Tibial nerve (tissue), 4 donors: ENCODE measurements at places on chromosomes 12 and 14.

DNA sequence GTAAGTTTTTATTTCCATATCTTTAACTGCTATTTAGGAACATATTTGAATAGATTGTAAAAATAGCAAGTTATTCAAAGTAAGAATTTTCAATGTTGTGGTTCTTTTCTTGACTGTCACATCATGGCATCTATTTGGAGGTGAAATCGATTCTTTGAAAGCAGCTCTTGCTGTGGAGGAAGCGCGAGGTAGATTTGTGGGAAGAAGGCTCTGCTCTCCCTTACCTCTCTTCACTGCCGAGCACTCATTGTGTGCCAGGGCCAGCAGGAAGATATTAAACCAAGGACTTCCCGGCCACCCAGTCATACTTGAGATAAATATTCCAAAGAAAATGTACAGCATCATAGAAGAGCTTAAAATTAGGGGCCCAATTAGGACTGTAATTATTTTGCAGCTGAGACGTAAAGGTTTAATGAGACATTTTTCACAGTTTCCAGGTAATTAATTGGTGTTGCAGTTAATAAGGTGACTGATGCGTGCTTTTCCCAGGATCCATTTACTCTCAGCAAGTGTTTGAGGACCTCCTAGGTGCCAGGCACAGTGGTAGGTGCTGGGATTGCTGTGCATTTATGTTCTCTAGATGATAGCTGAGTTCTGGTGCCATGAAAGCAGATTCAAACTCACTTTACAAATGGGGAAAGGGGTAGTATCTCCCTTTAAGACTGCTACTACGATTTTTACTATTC lies 89.2 kb upstream of the DYNC1H1 start:
- no peak for DNase-seq

DNA sequence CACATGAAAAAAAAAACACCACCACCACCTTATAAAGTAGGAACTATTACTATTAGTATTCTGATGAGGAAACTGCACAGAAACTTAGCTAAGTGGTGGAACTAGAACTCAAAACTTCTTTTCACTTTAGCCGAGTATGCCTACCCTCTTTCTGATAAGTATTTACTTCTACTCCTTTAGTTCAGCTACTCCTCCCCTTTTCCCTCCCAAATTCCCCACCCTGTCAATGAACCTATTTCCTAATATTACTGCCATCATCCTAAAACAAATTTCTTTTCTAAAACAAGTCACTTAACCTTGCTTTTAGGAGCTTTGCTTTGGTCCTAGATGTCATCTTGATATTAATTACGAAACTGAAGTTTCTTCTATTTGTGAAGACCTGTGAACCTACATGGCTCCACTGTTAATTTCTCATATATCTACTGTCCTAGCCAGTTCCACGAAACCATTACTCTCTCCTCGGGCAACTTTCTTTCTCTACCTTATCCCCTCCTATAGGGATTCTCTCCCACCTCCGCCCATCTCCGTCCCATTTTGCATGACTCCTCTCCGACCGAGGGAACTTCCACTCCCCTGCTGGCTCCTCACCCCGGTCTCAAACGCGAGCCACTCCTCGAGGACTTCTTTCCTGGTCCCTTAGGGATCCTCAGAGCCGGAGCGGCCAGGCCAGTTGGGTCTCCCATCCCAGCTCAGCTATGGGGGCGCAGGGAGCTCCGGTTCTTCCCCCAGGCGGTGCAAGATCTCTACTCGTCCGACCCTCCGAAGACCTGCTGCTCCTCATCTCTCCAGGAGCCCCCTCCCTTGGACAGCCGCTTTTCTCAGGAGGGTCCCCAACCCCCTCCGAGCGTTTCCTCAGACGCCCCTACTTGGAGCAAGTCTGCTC lies 1.1 kb downstream of the NUMB start:
- no peak for DNase-seq

DNA sequence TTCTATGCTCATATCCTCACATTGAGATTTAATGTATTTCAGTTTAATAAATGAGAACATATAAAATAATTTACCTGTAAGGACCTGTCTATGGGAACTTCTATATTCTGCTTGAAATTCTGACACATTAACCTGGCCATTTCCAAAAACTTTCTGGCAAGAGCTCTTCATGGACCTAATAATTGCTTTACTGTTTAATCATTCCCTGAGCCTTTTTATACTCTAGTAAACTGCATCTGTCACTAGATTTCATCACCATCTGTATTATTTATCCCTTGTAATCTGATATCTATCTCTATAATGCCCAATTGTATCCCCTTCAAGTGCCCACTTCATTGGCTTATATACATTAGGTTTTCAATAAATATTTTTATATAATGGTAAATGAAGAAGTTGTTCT lies 327.7 kb downstream of the RAD51B start:
- DNase-seq = no peak

- DNase-seq = no peak
These were observed 82.0 kb downstream of the ETV6 start for GRCh38 chr12:11731455-11731854.

GRCh38 chr12:95583933-95584332 lies 32.7 kb upstream of the USP44 start:
- DNase-seq = no peak

DNA sequence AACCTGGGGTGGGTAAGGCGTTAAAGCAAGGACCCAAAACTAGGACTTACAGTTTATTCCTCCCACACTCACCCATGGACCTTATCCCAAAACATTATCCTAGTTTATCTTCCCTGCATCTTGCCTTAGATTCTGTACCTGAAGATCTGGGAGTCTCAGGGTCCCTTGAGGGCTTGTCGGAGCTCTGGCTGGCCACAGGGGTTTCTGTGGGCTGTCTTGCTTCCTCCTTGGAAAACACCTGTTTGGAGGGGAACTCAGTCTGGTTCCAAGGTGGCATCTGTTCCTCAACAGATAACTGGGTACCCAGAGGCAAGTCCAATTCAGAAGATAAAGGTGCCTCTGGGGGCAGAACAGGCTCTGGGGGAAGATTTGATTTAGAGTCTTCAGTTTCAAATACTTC lies 1.7 kb downstream of the CDCA3 start:
- DNase-seq = no peak

- DNase-seq = no peak
These were observed 857.0 kb downstream of the DIO2 start for GRCh38 chr14:79354336-79354735.

DNA sequence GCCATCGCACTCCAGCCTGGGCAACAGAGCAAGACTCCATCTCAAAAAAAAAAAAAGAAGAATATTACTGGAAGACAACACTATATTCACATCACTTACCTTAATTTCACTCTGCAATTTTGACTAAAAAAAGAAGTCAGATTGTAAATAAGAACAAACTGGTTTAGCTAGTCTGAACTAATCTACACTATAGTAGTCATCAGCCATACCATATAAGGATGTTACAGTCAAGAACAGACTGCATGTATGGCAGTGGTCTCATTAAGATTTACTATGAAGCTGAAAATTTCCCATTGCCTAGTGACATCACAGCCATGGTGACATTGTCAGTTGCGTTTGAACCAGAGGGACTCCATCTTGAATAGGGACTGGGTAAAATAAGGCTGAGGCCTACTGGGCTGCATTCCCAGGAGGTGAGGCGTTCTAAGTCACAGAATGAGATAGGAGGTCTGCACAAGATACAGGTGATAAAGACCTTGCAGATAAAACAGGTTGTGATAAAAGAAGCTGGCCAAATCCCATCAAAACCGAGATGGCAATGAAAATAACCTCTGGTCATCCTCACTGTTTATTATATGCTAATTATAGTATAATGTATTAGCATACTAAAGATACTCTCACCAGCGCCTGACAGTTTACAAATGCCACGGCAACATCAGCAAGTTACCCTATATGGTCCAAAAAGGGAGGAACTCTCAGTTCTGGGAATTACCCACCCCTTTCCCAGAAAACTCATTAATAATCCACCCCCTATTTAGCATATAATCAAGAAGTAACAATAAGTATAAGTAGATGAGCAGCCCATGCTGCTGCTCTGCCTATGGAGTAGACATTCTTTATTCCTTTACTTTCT lies 51.2 kb downstream of the OSBPL8 start:
- DNase-seq = no peak

- no peak for DNase-seq
These were observed 661 bp downstream of the DENR start for GRCh38 chr12:122753319-122753650.

DNA sequence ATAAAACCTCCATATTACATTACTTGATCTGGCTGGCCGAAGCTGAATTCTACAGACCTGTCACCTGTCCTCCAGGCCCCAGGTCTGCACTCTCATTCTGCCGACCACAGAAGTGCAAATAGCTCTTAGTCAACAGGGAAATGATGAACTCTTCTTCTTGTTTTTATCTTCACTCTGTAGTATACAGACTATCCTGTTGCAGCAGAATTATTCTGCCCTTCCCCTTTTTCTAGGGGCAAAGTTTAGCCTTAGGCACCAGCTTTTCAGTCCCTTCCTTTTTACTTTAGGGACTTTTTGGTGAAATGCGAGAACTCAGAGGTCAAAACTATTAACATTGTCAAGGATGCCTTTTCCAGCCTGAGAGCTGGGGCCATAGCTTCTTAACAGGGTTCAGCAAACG lies 229.6 kb upstream of the EGLN3 start:
- DNase-seq = no peak

DNA sequence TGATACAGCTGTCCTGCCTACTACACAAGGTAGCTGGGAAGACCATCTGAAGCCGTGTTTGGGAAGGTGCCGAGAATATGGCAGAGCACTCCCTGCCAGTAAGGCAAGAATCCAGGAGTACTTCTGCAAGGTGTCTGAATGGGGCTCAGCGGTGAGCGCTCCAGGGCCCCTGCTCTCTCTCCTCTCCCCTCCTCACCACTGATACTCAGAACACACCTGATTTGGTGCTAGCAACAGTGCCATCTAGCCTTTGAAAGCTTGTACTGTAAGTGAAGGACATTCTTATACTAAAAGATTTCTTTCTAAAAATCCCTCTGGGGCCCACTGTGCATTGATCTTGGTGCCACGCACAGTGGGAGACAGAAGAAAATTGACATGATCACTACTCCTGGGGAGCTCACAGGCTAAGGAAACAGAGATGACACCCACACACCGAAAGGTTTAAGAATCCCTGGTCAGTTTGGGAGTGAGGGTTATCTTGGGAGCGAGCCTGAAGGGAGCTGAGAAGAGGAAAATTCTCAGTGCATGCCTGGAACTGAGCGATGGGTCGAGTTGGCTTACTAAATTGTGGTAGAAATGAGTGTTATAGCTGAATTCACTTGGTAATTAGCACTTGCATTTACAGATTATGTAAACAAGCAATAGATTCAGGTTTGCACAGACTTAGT lies 216.9 kb downstream of the NTF3 start:
- peak; percentile 29 for DNase-seq

GRCh38 chr12:87136330-87136976 lies 880.3 kb upstream of the MGAT4C start:
- no peak for DNase-seq

DNA sequence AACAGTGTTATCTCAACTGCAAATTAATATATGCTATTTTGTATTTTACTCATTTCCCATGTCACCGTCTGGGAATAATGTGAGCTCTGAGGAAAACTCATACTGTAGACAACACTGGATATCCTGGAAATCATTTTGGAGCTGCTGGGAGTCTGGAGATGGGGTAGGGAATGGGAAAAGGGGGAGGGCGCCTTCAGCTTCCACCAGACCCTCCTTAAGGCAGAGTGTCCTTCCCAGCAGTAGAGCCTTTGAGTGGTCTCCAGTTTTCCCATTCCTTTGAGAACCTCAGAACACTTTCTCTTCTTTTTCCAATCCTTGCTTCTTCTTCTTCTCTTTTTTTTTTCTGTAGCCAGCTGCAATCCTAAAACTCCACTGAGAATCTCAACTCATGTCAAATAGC lies 5.4 kb upstream of the LRIG3 start:
- DNase-seq = no peak

GRCh38 chr12:131692431-131692830 lies 18.5 kb upstream of the SFSWAP start:
- DNase-seq = no peak

GRCh38 chr12:49832836-49833421 lies 4.7 kb upstream of the NCKAP5L start:
- no peak for DNase-seq

- DNase-seq = no peak
These were observed 513.8 kb upstream of the CCDC196 start for GRCh38 chr14:65972346-65972870.

GRCh38 chr12:121754836-121755235 lies 38.7 kb downstream of the RHOF start:
- no peak for DNase-seq

GRCh38 chr12:93990832-93991803 lies 157.3 kb upstream of the PLXNC1 start:
- DNase-seq = no peak

DNA sequence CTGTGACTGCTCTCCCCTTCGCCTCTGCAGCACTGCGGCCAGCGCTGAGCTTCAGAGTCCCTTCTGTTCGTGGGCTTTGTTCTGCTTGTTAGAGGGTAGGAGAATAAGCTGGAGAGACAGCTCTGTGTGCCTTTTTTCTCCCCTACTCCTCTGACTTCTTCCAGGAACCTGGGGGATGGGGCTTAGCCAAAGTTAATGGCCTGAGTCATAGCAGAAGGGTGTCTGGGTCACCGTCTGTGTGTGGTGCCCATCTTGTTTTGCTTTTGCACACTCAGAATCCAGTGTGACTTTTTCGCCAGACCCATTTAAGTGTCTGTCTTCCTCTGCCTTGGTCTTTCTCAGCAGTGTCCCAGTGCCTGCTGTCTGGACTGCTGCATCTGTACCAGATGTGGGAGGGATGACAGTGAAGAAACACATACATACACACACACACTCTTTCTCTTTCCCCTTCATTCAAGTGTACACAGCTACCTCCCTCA lies 3.0 kb downstream of the KIF5A start:
- no peak for DNase-seq

- DNase-seq = no peak
These were observed 152.4 kb downstream of the VRK1 start for GRCh38 chr14:96949594-96949993.

GRCh38 chr14:64095620-64096019 lies 198.6 kb downstream of the ESR2 start:
- no peak for DNase-seq

DNA sequence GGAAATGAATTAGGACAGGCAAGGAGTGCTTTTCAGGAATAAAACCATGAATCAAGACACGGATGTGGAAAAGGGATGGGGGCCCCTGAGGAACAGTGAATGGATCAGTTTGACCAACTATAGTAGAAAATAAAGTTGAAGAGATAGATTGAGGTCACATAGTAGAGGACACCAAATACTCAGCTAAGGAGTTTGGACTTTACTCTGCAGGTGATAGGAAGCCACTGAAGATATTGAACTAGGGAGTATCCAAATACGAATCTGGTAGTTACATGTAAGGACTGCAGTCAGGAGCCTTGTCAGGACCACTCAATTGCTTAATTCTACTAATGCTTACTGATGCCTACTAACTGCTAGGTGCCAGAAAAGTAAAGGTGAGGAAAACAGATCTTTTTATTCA lies 20.4 kb downstream of the ENTPD5 start:
- DNase-seq = no peak

DNA sequence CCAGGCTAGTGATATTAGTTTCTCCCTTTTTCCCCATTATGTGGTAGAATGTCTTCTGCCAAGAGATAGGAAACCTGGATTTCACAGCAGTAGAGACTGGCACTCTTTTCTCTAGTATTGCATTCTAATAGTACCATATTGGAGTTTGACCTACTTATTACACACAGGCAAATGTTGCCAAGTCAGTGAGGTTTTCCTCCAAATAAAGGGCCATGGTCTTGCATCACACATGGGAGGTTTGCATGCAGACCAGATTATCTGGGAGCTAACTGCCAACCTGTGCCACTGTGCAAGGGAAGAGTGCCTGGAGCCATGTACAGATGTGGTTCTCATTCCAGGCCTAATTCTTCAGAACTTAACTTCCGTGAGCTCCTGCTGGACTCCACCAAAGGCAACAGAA lies 113.3 kb downstream of the ANO6 start:
- DNase-seq = no peak
